ENCODE measurements at places on chromosomes 11 and 22.

DNA sequence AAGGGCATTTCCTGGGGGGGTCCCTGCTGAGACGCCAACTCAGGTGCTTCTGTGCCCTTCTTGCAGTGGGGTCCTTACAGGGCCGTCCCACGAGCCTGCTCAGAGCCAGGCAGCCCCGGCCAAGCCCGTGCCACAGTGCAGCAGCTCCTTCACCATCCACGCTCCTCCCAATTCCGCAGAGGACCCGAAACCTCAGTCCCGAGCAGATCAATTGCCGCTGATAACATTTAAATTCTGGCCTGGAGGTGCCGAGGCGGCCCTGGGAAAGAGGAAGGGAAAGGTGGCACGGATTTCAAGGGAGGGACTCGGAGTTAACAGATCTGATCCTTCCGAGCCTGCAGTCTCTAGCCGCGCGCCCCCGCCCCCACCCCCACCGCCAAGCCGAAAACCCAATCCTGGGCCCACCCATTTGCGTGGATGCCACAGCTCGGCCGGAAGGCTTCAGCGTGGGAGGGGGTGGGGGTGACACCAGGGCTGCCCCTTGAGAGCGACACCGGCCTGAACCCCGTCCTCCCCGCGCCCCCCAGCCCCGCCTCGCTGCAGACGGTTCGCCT is 32.3 kb upstream of the JAM3 start:
- DNase-seq: no peak

GRCh38 chr22:27896245-27896644 is 22.8 kb downstream of the PITPNB start:
- no peak for DNase-seq

DNA sequence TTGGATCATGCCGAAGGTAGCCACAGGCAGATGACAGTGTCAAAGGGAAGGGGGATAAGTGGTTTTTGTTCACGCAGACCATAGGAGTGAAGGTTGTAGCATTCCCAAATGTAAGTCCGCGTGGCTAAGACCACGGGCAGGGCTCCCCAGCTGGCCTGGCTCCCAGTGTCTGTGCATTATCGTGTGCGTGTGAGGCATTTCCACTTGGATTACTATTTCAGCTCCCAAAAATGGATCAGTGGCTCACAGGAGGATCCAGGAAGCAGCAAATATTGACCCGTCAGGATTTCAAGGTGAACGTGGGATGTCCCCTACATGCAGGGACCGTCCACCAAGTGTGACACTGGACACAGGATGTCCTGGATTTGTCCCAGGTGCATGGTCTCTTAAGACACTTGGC is 10.6 kb downstream of the CDKN1C start:
- no peak for DNase-seq

DNA sequence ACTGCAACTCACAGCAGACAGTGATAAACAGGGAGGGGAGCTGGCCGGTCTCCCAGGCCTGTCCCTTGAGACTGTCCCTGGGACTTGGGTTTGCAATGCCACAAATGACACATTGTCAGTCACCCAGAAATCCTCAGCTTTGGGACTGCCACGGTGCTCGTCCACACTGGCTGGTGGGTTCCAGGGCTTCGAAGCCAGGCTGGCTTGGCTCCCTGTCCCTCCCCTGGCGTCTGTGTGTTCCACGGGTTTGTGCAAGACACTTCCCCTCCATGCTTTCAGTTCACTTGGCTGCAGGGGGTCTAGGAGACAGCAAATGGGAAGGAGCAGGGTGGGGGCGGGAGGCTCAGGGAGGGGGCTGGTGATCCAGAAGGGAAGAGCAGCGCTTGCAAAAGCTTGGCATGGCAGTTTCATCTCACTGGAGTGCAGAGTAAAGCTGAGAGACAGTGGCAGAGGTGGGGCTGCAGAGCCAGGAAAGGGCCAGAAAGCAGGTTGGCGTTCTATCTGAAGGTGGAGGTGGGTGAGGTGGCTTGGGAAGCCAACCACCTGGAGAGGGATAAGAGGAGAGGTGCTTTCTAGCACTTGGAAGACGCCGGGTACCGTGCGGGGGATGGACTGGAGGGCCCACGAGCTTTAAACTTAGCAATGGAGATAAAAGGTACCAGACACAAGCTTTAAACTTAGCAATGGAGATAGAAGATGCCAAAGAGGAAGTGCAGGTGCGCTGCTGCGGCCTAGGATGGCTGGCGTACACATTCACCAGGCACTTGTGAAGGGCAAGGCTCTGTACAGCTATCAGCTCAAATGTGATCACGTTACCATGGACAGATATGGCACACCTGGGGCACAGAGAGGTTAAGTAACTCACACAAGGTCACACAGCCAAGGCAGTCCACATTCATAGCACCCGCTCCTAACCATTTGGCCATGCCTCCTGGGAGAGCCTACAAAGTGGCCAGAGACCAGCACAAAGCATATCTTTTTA is 86.4 kb upstream of the SHISAL1 start:
- no peak for DNase-seq

DNA sequence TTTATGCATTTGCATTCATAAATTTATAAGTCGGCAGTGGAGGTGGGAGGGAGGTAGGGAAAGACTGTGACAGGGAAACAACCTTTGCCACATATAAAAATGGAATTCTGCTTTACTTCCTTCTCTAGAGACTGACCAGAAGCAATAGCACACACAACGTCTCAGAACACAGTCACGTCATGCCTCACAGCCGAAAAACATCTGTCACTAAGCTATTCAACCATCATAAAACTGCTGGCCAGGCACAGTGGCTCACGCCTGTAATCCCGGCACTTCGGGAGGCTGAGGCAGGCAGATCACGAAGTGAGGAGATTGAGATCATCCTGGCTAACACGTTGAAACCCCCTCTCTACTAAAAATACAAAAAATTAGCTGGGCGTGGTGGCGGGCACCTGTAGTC is 101.0 kb upstream of the CHRM4 start:
- DNase-seq: no peak

- no peak for DNase-seq
Measured at GRCh38 chr11:26741036-26741435, 19.2 kb upstream of the SLC5A12 start.

- DNase-seq: no peak
Measured at GRCh38 chr11:77074205-77074604, 7.4 kb downstream of the CAPN5 start.

- no peak for DNase-seq
Measured at GRCh38 chr11:119942583-119943297, 195.2 kb downstream of the TRIM29 start.

GRCh38 chr11:10639350-10639749 is 54.2 kb downstream of the IRAG1 start:
- peak; percentile 29 for DNase-seq

GRCh38 chr22:27654546-27655445 is 146.8 kb downstream of the MN1 start:
- DNase-seq: no peak

- DNase-seq: no peak
Measured at GRCh38 chr11:20388096-20389055, 860 bp downstream of the PRMT3 start.

- DNase-seq: no peak
Measured at GRCh38 chr11:75267171-75267970, 26.8 kb downstream of the TPBGL start.

GRCh38 chr11:119483881-119484371 is 61.0 kb upstream of the THY1 start:
- no peak for DNase-seq
